ENCODE measurements at places on chromosomes 4 and X. TPM values are rescaled to one million over a fixed set of nuclear protein-coding genes. Genes with fewer than 3 reads are reported as not detected.

Gene RNF175
- total RNA-seq = not detected

Gene FGF16
- total RNA-seq = not detected

Gene ADH7
- not detected for total RNA-seq

Gene XPNPEP2
- total RNA-seq = 1.7 TPM

Gene BMPR1B
- total RNA-seq = not detected
